ENCODE measurements at places on chromosomes 6 and 20.

DNA sequence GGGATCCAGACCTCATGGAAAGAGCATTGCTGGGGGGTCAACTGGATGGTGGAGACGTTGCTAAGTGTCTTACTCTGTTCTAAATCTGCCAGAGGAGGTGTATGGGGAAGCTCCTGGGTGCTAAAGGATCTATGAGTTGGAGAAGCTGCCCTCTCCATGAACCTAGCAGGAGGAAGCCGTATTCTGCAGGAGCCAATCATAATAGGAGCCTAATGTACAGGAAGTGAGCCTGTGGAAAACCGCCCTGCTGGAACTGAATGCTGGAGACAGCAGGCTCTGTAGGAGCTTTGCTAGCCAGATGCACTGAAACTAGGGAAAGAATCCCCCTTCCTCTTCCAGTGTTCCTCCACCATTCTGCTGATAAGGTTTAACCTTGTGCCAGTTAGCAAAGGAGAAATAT lies 10.9 kb downstream of the CASP8AP2 start:
- no peak for DNase-seq

DNA sequence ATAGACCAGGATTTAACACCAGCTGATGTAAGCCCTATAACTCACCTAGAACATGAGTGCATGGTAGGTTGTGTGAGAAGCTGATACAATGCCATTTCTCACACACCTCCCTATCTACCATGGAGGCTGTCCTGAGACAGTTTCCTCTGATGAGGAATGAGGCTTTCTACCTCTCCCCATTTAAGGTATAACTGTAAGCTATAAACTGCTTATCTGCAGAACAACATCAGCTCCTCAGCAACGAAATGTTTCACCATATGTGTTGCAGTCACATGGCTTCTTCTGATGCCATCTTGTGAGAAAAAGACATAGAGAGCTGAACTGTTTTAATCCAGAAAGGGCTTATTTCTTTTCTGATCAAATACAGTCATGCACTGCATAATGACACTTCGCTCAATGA lies 20.7 kb downstream of the ZKSCAN3 start:
- DNase-seq: no peak

DNA sequence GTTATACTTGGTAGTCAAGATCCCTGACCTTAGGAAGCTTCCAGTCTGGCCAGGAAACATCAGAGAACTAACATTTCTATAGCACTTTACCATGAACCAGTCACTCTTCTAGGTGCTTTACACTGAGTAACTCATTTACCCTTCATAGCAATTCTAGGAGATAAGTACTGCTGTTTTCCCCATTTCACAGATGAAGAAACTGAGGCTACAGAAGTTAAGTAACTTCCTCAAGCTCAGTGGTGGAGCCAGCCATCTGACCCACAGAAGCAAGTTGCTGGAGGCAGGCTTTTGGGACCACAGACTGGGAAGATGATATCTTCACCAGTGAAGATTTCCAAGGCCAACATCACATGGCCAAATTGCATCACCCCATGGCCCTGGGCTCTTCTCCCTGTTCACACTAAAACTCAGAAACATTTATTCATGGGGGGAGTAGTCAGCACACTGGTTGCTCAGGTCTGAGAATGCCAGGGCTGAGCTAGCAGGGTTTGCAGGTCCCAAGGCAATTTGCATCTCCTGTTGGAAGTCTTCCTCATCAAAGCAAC lies 70.3 kb downstream of the UNC5CL start:
- no peak for DNase-seq

- no peak for DNase-seq
These were observed 29.0 kb downstream of the KCNG1 start for GRCh38 chr20:50993876-50994275.

GRCh38 chr20:50085481-50086365 lies 27.2 kb downstream of the UBE2V1 start:
- peak; percentile 71 for DNase-seq

DNA sequence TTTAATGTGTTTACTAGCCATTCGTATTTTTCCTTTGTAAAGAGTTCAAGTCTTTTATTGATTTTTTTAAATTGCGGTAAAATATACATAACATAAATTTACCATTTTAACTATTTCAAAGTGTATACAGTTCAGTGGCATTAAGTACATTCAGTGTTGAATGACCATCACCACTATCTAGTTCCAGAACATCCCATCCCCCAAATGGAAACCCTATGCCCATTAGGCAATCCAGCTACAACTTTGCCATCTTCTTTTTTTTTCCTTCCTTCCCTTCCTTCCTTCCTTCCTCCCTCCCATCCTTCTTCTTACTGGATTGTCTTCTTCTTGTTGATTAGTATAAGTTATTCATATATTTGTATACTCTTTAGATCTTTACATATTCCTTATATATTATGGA lies 8.6 kb downstream of the LPIN3 start:
- DNase-seq: no peak

- no peak for DNase-seq
These were observed 22.4 kb upstream of the SLC9A8 start for GRCh38 chr20:49790077-49790798.

DNA sequence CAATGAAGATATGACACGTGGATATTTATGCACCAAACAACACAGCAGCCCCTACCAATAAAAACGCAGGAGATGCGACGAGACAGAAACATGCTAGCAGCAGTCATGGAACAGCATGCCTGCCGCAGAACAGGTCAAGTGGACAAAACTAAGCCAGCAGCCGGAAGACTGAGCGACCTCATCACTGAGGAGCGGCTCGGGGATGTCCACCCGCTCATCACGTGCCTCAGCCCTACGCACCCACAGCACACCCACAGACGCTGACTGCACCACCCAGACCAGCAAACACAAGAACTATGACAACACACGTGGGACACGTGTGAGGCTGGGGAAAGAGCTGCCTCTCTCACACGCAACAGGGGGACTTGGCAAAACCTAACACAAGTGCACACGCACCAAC lies 81.7 kb downstream of the TAF4 start:
- DNase-seq: no peak

GRCh38 chr6:73209117-73209516 lies 16.2 kb downstream of the KHDC1L start:
- DNase-seq: no peak

DNA sequence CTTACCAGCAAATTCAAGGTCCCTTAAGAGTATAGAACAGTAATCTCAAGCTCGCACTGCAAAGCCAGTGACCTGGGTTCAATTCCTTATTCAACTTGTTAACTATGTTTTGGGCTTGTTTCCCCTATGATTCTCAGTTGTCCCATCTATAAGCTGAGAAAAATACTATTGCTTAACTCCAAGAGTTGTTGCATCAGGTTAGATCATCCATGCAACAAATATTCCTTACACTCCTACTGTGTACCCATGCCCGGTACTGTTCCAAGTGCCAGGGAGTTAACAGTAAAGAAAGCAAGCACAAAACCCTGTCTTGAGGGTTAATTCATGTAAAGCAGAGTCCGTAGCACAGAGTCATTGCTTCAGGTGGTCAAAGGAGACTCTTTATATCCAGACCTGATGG lies 247.3 kb downstream of the MAFB start:
- no peak for DNase-seq

GRCh38 chr6:16904957-16905356 lies 143.7 kb upstream of the ATXN1 start:
- DNase-seq: no peak

DNA sequence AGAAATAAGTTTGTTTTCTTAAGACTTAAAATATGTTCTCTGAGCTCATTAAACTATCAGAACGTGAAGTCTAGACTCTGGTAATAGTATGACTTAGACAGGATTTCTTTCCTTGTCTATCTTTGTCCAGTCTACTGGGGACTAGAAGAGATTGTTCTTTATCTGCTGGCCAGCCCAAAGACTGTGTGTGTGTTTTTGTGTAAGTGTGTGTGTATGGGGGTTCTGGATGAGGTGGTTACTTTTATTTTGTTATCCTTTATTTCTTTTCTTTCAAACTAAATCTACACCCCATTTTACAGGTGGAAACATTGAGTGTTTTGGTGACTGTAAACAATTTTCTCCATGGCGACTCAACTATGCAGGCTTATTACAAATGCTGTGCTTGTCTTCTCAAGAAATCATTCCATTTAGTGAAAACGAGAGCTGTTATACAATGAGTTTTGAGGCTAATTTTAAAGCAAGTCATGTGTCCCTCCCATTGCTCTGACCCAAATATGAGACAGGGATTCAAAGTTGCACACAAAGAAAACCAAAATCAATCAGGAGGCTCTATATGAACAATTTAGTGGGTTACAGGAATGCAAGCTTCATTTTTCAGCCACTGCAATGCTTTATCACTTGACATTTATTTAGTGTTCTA lies 97.6 kb downstream of the ELOVL5 start:
- no peak for DNase-seq

GRCh38 chr20:49983848-49984408 lies 1.1 kb downstream of the SNAI1 start:
- no peak for DNase-seq

DNA sequence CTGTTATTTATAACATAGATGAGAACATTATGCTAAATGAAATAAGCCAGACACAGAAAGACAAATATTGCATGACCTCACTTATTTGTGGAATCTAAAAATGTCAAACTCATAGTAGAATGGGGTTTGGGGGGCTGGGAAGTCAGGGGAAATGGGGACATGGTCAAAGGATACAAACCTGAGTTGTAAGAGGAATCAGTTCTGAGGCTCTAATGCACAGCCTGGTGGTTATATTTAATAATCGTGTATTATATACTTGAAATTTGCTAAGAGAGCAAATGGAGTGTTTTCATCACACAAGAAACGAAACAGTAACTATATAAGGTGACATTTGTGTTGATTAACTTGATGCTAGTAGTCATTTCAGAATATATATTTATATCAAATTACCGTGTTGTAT lies 40.8 kb upstream of the GFOD1 start:
- no peak for DNase-seq

- DNase-seq: peak; percentile 61
These were observed 13.5 kb upstream of the TRAM2 start for GRCh38 chr6:52590152-52590891.

GRCh38 chr6:77880501-77880900 lies 227.7 kb downstream of the MEI4 start:
- DNase-seq: no peak

- no peak for DNase-seq
These were observed 69.1 kb downstream of the PPP1R14C start for GRCh38 chr6:150211700-150212511.

DNA sequence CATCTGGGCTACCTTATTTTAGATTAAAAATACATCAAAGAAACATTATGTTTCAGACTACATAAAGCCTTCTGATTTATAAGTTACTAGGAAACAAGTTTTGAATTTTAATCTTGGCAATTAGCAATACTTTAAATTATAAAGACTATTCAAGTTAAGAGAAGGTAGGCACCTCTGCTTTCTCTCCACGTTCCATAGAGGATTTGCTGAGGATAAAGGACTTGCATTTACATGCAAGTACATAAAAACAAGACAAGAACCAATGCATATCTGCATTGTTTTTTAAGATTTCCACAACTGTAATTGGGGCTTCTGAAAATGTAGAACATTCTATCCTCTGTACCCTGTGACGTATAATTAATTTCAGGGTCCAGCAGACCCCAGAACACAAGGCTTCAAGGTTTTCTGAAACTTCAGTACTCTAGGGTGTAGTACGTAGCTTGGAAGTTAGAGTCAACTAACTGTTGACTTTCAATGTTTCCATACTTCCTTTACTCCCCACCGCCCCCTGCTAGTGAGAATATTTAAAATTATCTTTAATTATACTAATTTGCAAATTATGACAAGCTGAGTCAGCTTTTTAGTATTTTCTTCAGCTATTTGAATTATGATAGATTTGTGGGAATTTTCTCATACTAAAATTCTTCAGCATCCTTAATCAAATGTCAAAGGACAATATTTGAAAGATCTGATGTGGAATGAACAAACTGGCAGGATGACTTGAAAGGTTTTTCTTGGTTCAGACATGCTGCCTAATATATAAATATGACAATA lies 82.8 kb downstream of the PKIB start:
- no peak for DNase-seq

GRCh38 chr20:59636766-59637370 lies 32.5 kb downstream of the PHACTR3 start:
- DNase-seq: no peak

DNA sequence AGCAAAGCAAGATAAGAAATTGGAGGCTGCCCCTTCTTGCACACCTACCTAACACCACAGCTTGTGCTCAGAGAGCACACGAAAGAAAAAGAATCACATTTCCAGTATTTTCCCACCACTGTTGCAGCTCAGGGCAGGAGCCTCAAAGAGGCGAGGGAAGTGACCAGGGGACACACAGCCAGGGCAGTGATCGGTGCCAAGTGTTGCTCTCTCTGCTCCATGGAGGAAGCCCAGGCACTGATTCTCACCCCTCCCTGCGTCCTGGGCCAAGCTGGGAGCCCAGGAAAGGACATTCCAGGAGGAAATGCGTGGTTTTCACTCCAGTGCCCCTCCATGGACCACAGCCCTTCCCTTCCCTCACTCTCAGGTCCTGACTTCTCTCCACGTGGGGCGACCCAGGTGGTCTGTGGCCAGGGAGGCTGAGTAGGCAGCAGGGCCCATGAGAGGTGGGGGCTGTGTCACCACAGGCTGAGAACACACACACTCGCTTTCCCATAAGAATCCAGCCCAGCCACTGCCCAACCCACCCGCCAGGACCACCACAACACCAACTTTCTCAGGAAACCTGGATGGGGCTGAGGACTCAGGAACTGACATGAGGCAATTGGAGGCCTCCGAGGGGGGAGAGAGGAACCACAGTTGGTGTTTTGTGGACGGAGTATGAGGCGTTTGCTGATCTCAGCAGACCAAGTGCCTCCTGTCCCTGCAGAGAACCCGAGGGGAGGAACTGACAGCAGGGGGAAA lies 81.7 kb upstream of the MAFB start:
- DNase-seq: no peak

GRCh38 chr6:150443621-150444020 lies 74.8 kb downstream of the IYD start:
- DNase-seq: no peak

DNA sequence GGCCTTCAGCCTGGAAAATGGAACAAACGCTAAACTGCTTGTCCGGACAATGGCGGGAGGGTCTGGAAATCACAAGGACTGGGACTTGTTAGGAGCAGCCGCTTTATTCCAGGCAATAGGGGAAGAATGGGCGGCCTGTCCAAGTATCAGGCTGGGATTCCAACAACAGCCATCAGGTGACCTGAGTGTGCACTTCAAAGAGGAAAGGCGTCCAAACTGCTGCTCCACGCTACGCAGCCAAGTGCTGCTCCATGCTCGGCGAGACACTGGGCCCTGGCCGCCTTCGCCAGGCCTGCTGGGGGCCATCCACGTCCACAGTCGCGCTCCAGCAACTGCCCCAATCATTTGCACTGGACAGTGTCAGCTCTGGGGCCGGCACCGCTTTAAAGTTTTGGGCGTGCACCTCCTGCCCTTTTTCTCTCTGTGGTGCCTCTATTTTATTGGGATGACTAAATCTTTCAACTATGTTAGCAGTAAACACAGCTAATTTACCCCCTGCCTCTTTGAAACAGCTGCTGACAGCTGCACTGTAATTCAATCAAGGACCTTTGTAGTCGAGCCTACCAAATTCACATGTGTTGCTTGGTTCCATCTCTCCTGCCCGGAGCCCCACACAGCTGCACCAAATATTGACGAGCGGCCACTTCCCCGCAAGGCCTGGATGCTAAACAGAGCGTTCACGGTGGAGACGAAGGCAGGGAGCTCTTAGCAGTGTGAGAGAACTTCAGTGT lies 98.3 kb downstream of the BMP7 start:
- DNase-seq: no peak
